ENCODE measurements at places on chromosomes 4 and X.

DNA sequence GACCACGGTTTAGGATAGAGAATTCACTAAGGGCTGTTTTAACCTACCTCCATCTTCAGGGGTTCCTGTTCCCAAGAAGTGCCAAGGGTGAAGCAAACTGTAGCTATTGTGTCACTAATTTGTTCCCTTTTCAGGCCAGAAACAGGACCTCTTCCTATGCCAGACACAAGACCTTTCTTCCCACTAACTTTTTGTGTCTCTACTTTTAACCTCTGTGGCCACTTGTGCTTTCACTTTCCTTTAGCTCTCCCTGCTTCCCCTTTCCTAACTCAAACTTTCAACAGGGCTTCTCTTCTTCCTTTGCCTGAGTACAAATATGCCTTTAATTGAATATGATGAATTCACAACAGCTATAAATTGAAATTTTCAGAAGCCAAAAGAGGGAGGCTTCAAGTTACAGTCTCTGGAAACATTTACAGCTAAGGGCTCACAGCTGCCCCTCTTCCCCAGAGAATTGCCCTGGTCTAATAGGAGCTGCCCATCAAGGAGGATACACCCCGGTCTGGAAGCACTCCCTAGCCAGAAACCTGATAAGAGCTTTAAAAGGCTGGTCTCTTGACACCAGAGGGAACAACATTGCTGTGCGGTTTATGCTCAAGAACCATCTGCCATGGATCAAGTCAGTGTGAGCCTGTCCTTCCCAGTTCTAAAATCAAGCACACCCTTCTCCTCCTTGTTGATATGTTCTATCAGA lies 61.7 kb upstream of the PLS3 start:
- no peak for DNase-seq

GRCh38 chr4:108141213-108141950 lies 27.4 kb downstream of the LEF1 start:
- DNase-seq, result no peak

DNA sequence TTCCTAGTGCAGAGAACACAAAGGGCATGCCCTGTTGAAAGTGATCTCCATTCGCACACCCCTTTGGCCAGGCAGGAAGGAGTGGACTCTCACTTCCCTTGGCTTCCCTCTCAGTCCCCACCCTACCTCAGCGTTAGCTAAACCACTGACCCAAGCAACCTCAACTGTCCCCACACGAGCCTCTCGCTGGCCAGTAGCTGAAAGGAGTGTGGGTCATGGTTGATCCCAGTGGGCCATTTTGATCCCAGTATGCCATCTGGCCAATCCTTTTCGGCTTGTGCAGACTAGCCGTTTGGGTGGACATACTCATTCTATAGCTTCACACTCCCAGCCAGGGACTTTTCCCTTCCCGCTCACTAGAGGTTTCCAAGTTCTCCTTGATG lies 24.4 kb upstream of the BCORL1 start:
- no peak for DNase-seq

DNA sequence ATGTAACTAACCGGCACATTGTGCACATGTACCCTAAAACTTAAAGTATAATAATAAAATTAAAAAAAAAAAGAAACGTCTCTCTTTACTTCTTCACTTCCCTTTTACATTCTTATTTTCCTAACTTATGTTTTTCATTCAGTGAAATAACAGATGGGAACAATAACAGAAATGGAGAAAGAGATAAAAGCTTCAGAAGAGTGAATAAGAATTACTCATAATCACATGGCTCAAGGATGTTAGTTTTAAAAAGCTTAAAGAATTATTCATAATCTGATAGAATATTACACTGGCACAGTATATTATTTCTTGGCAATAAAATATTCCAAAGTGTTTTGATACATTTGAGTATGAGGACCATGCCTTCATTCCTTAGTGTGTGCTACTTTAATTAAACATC lies 175.6 kb downstream of the COL25A1 start:
- no peak for DNase-seq

Data from hematopoietic multipotent progenitor cell treated with erythropoietin and hydrocortisone succinate and interleukin-3 and kit ligand, for 8 days (in vitro differentiated cells).